NCI-H526 (cell line): ENCODE measurements at places on chromosomes 7 and 10.

GRCh38 chr7:139495580-139496125 lies 12.2 kb upstream of the KLRG2 start:
- no peak for DNase-seq

DNA sequence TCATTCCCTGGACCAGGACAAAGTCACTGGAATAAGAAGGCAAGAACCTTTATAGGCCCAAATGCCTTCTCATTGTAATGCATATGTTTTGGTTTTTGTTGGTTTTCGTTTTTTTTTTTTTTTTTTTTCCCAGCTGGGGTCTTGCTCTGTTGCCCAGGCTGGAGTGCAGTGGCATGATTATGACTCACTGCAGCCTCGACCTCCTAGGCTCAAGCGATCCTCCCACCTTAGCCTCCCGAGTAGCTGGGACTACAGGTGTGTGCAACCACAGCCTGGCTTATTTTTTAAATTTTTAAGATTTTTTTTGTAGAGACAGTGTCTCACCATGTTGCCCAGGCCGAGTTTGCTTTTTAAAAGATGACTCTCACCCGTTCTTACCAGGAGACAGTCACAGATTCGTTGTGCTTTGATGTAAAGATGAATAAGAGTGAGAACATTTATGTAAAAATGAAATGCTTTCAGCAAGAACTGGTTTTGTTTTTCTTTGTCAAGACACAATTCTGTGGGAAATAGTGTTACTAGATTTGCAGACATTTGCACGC lies 7.6 kb downstream of the IQCE start:
- DNase-seq = no peak

- no peak for DNase-seq
These were observed 430.6 kb upstream of the KCND2 start for GRCh38 chr7:119842337-119842736.

DNA sequence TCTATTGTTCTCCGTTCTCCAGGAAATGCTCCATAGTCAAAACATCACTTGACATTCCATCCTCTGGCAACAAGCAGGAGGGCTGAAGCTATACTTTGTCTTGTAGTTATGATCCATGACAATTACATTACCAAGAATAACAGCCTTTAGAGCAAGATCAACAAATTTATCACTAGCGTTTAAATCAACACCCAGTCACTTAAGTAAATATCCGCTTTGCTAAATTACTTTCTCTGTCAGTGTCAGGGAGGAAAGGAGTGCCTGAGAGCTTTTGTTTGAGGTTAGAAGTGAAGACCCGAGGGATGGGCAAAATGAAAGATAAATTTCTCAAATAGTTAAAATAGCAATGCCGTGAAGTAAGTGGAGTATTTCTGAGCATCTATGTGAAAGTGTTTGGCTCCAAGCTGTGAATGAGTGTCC lies 236.1 kb upstream of the BMPER start:
- no peak for DNase-seq

DNA sequence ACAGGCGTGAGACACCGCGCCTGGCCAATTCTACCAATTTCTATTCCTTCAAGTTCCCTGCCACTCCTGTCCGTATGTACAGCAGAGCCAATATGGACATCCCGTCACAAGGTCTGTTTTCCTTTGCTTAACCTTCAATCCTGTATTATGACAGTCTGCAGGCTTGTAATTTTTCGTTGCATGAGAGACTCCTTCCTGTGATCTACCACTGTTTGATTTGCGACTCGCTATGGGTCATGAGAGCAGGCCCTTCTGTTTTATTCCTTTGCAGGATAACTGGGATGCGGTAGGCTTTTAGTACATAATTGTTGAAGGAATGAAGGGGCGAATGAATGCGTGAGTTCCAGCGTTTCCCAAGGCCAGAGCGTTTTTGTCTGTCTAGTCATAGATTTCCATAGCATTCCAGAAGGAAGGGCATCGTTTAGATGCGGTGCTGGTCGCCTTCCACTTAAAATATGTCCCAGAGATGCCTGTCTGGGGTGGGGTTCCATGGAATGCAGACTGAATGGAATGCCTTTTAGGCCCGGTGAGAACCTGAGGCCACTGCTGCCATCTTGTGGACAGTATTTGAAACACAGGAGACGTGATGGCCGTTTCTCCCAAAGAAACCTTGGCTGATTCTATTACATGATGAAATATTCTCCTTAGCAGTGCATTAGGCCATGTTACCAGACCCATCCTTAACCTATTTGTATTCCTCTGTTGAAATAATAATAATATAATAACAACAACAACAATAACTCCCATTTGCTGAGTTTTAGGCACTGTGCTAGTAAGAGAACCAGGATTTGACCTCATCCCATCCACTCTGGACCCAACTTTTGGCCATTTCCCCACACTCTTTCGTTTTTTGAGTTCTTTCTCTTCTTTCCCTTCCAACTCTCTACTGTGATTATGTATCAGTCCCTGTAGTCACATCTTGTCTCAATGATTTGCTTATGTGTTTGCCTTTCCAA lies 193.2 kb downstream of the MYOF start:
- no peak for DNase-seq

DNA sequence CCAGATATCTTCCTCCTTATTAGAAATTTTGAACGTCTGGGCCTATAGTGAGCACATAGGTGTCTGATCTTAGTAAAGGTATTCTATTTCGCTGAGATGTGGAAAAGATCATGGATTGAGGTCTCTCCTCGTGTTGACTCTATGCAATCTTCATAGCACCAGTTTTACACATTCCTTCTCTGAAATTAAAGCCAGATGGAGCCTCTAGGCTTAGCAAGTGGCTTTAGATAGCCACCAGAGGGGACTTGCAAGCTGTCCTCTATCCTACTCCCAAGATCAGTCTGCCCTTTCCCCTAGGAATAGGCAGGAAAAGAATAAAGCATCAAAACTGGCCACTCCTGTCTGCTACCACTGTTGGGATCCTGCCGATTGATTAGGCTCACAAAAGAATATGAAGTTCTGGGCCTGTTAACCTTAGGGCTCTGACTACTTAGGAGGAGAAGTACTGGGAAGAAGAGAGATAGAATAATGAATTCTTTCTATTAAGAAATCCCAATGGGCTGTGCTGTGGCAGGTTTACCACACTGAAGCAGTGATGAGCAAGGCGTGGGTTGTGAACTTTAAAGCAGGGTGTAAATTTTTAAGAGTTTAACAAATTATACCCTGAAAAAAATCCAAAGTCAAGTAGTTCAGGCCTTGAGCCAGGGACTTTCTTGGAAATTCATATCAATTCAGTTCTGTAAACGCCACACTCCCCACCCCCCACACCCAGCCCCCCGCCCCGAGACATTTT lies 2.2 kb upstream of the STRIP2 start:
- DNase-seq = no peak

- no peak for DNase-seq
These were observed 25.5 kb downstream of the WDR86 start for GRCh38 chr7:151384352-151384697.

DNA sequence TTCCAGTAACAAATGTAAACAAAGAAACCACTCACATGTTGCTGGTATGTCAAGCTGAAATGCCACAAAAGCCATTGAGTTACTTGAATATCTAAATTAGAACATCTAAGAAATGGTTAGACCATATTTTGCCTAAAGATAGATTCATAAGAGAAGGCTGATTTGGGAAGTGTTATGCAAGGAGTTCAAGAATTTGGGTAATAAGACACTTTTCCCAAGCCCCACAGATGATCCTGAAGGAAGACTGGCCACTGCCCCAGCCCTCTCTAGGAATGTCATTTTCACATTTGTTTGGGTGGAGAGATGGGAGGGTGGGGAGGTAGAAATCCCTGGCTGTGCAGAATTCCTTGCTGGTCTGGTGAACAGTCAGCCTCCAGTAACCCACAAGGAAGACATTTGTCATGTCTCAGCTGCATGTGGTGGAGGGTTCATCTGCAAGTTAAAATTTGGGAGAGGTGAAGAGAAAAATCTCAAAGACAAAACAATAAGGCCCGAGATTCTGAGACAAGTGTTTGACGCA lies 427.2 kb upstream of the KLF6 start:
- no peak for DNase-seq

GRCh38 chr10:75065076-75065475 lies 46.4 kb upstream of the SAMD8 start:
- DNase-seq = no peak

DNA sequence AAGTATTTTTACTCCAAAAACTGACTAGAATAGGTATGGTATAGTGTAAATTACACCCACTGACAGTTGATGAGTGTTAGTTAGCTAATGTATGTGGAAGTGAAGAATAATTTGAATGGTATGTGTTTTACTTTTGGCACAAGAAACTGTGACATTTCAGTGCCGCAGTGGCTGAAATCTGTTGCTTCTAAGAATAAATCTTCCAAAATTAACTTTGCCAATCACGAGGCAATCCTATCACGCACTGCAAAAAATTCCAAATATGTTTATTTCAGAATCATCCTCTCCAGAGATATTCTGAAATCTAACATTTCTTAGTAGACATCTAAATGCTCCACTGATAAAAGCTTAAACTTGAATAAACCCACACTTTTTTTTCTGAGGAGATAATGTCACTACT lies 61.2 kb downstream of the PCLO start:
- no peak for DNase-seq

DNA sequence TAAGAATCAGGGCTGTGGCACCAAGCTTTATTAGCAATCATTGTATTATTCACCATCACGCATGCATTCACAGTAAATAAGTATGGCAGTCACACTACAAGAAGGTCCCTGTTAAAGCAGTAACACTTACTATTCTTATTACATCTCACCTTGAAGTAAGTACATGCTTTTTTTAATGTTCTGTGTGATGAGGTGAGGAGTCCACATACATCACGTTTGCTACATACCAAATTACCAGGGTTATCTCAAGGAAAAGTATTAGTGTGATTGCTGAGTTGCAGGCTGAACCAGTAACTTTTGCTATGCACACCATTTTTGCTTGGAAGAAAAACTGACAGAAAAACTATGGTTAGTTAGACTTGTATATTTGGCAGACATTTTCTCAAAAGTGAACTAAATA lies 24.7 kb downstream of the CPA1 start:
- DNase-seq = no peak
